ENCODE measurements at places on chromosomes 7 and 10.
A peak's percentile ranks its signal among the peaks of the same experiment; 100 is the strongest.

DNA sequence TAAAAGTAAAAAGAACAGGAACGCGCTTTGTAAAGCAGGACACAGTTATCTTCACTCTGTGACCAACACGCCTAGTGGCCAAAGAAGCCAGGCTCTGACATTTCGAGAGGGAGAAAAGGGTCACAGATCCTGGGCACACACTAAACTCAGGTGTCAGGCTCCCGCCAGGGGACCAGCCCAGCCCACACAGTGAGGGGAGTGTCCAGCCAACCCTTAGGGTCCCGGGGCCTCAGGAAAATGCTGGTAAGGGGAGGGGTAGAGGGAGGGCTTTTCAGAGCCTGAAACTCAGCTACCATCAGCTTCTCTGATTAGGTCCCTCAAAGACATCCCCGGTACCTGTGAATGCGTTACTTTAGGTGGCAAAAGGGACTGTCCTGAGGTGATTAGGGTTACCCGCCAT is 16.6 kb downstream of the ANXA11 start:
- DNase-seq, result no peak

- no peak for DNase-seq
Observed at GRCh38 chr10:132862485-132863420, 76.8 kb upstream of the NKX6-2 start.

DNA sequence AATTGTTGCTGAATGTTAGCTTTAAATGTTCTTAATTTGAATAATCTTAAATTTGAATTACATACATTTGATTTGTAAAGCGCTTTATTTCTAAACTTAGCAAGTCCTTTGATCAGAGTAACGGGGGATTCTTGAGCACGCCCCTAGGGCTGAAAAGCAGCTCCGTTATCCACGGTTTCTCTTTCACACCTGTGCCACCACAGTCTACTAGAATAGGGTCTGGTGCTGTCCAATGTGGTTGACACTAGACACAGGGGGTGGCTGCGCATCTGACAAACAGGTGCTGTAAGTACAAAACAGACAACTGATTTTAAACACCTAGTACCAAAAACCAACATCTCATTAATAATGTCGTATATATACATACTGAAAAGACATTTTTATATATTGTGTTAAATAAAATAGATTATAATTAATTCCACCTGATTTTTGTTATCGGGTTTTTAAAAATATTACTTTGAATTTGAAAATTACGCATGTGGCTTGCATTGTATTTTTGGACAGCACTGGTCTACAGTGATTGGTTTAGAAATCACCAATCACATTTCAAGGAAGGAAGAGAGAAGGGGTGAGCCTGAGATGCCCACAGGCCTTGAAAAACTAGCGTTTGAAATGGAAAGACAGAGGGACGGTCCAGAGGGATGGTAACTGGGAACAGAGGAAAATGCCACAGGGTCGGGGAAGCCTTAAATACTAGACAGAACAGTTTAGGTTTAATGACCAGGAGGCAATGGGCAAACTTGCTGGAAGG is 7.3 kb downstream of the SEPHS1 start:
- no peak for DNase-seq

DNA sequence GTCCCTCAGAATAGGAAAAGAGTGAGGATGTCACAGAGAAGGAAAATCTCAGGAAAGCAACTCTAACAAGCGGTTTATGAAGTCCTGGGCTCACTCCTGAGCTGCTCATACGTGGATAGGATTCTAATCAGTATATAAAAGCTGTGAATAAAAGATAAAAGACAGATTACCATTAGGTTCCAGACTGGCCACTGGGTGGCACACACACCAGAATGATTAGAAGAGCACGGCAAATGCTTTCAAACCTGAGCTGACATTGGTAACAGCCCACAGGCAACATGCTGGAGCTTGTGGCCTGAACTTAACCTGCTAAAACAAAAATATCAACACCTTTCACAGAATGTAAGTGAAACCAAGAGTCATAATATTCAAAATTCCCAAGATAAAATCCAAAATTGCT is 370.8 kb downstream of the GRID1 start:
- DNase-seq, result no peak

DNA sequence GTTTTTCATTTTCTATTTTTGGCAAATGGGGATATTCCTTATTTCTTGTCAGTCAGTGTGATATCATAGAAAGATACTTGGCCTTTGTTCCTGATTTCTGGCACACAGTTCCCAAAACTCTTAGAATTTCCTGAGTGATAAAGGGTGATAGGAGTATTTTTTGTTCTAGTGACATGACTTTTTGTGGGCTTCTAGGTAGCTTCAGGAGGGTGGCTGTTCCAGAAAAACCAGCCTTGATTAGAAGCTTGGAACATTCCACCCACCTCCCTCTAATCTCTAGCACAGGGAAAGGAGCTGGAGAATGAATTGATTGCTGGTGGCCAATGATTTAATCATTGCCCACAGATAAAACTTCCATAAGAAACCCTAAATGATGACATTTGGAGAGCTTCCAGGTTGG is 17.2 kb upstream of the BPGM start:
- no peak for DNase-seq

GRCh38 chr7:39609113-39609934 is 14.0 kb upstream of the RALA start:
- no peak for DNase-seq

DNA sequence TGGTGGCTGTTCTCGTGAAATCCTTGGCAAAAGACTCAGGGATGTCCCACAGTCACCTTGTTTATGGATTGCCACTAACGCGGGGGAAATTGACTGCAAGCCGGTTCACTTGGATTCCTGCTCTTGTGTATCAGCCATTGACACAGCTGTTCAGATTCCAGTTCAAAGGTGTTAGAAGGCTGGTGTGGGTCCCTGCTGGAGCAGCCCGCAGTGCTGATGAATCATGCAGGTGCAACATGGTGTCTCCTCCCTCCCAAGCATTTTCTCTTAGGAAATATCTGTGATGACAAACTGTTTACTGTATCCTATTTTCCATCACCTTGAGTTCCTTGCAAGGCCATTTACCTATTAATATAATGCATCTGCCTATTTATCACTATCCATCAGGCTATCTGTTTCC is 170.1 kb downstream of the GATA3 start:
- no peak for DNase-seq

DNA sequence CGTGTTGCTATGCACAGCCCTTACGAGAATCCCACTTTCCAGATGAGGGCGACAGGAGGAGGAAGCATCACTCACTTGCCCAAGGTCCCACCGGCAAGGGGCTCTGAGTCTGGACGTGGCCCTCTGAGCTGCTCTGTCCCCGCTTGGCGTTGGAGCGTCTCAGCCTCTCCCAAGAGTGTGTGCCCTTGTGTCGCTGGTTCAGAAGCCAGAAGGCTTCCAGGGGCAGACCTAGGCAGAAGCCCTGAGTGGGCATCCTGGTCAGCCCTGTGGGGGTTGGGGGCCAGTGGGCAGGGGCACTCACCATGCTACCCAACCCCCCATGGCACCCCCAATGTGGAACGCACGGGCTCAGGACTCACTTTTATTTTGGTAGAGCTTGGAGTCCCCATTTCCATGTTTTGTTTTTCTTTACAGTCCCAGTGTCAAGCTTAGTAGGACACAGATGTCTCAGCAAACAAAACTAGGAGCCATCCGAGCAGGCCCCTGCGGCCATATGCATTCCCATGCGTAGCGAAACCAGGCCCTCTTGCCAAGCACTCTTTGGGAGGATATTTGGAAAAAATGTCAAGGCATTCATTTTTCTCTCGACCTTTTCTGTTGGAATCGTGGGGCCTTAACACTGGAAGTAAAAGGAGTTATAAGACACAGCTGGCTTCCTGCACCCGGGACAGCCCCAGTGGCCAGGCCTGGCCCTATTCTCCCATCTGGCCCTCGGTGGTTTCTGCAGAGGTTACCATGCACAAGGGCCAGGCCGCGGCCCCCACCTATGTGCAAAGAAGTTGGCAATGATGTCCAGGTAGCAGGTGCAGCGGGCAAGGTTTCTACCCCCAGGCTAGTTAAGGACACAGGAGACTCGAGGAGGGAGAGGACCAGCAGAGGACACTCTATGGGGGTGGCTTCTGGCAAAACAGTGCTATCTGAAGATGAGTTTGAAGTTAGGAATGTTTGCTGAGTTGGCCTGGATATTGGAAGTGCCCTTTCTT is 97.0 kb downstream of the LHPP start:
- DNase-seq, result no peak

- no peak for DNase-seq
Observed at GRCh38 chr10:43867667-43868565, 219.2 kb upstream of the ZNF32 start.

DNA sequence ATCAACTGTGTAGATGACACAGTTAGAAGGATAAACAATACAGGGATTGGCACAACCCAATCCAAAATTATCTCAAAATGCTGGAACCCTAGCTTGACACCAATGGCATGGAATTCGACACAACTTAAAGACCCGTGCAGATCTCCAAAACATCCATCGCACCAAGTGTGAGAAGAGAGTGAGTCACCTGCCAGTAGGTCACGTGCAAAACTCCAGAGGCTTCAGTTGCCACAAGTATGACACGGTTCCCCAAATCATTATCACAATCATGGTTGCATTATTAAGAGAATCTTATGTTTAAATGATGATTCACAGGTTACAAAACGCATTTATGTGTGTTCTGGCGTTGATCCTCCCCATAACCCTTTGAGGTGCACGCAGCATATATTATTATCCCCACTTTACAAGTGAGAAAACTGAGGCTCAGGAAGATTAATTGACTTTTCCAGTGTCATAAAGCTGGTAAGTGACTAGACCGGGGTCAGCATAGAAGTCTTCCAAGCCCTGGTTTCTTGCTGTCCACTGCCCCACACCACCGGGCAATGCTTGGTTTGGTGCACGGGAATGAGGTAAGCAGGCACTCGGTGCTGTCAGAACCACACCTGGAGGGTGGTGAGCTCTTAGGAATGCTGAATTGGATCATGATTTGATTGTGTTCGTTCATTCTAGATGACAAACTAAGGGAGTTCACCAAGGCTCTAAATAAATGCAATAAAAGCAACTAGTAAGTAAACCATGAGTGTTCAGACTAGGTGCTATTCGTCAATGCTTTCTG is 23.6 kb upstream of the STK17A start:
- no peak for DNase-seq

DNA sequence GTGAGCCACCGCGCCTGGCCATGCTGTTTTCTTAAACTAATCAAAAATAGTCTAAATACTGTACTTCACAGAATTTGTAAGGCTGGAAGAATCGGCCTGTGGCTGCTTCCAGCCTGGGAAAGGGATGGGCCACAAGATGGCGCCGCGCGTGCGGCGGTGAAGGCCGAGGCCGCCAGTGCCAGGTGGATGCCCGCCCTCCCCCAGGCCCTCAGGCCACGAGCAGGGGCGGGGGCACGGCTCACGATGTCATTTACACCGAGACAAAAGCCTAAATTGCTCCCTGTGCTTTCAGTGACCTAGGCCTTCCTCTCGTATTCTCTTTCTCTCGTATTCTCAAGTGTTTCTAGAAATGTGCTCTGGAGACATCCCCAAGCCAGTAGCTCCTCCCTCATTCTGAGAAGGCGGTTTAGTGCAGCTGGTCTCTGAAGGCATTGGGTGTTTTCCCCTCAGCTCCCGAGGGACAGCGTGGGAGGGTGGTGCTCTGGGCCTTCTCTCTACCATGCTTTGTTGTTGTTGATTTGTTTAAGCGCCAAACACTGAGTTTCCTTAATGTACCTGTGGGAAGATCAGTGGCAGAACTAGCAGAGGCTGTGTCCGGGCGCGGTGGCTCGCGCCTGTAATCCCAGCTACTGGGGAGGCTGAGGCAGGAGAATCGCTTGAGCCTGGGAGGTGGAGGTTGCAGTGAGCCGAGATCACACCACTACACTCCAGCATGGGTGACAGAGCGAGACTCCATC is 68.4 kb downstream of the CDC123 start:
- peak; percentile 53 for DNase-seq

DNA sequence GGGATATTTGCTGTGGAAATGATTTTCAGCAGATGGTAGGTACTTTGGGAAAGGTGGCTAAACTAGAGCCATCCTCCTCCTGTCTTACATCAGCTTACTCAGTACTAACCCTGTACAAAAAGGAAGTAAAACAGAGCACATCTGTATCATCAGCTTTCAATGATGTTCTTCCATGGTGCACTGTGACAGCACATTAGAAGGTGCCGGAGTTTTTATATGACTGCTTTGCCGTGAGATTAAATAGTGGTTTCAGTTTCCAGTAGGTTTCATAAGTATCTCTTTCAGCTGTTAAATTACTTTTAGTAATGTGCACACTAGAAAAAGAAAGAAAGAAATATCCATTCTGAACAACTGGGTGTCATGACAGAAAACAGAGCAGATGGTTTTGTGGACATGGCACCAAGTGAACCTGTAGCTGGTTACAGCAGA is 86.5 kb downstream of the ARID5B start:
- DNase-seq, result peak; percentile 15

All from stimulated activated CD4-positive, alpha-beta T cell treated with anti-CD3 and anti-CD28 coated beads, Interleukin-12 subunit alpha, Interleukin-12 subunit beta, amount 100 ng/mL, for 48 hours (primary cell).